ENCODE measurements at places on chromosomes 12 and 14.

DNA sequence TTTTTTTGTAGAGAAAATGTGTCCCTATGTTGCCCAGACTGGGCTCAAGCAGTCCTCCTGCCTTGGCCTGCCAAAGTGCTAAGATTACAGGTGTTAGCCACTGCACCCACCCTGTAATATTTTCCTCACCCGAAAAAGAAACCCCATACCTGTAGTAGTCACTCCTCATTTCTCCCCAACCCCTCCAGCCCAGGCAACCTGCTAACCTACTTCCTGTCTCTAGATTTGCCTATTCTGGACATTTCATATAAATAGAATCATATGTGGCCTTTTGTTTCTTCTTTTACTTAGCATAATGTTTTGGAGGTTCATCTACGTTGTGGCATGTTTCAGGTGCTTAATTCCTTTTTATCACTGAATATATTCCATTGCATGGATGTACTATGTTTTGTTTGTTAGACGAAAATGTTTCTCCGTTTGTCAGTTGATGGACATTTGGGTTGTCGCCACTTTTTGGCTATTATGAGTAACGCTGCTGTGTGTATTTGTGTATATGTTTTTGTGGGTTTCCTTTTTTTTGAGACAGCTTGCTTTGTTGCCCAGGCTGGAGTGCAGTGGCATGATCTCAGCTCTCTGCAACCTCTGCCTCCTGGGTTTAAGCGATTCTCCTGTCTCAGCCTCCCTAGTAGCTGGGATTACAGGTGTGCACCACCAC is 6.2 kb downstream of the ANKRD13A start:
- DNase-seq, result no peak

DNA sequence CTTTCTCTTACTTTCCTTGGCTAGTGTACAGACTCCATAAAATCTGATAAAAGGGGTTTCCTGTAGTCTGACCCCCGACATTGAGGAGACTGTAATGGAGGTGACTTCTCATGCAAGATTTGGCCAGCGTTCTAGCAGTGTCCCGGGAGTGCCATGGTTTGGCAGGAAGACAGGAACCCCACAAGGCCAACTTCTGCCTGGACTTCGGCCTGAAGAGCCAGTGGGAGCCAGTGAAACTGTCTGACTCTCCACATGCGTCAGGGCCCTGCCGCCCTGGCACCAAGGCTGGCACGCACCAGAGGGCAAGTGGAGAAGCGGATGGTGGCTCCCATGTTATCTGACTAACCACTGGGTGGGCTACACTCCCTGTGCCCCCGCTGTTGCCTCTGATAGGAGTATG is 70.5 kb downstream of the TMEM260 start:
- DNase-seq, result no peak

DNA sequence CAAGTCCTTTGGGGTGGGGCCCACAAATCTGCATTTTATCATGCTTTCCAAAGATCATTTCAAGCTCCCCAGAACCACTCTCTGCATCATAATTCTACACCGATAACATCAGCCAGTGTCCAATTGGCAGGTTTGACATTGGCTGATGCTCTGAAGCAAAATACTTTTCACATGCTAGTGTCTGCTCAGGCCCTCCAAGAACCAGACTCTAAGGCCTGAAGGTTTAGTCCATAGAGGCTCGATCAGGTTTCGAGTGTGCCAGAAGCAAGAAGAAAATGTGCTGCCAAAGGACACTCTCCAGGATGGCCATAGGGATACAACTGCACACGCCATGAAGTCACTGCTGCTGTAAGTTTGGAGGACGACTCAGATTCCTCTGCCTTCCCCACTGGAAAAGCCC is 280.3 kb downstream of the KSR2 start:
- no peak for DNase-seq

GRCh38 chr12:85804663-85805062 is 31.5 kb downstream of the RASSF9 start:
- DNase-seq, result no peak

GRCh38 chr12:123474485-123475245 is 16.7 kb downstream of the SNRNP35 start:
- DNase-seq, result no peak

DNA sequence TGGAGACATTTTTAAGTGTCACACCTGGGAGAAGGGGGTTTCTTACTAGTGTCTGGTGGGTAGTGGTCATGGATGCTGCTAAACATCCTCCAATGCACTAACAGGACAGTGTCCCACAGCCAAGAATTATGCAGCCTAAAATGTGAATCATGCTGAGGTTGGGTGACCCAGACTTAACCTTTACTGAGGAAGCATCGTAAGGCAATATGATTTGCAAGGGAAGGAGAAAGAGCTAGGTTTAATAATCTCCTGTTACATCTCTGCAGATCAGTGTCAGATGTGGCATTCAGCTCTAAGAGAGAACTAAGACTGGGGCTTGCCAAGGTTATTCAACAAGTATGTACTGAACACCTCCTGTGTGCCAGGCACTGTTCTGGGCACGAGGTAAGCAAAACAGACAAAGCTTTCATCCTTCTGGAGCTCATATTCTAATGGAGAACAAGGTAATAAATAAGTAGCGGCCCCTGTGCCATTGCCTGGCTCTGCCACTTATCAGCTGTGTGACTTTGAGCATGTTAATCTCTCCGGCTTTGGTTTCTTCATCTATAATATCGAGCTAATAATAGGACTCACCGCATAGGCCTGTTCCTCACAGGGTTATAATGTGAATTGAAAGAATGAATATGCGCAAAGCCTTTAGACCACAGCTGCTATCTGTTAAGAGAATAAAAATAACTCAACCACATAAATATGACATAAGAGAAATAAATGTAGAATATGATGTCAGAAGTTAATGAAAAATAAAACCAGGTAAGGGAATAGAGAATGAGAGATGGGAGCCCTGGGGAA is 13.5 kb upstream of the GOLGA5 start:
- no peak for DNase-seq

Measured in NCI-H460 (cell line).